ENCODE measurements at places on chromosomes 13 and 19.

DNA sequence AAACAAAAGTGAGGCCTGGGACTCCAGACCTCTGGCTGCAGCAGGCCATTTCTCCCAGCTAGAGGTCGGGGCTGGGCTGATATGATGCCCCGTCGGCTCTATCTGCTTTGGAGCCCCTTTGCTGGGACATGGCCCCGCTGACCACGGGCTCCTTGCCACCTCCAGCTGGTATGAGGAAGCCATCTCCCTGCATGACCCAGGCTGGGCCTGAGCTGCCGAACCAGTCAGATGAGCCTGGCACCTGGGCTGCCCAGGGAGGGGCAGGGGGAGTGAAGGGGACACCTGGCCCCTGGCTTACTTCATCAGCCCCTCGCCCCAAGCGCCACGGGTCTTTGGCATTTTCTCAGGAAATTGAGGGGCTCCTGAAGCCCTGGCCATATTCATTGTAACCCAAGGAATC is 7.8 kb downstream of the ZSWIM4 start:
- DNase-seq, result no peak

DNA sequence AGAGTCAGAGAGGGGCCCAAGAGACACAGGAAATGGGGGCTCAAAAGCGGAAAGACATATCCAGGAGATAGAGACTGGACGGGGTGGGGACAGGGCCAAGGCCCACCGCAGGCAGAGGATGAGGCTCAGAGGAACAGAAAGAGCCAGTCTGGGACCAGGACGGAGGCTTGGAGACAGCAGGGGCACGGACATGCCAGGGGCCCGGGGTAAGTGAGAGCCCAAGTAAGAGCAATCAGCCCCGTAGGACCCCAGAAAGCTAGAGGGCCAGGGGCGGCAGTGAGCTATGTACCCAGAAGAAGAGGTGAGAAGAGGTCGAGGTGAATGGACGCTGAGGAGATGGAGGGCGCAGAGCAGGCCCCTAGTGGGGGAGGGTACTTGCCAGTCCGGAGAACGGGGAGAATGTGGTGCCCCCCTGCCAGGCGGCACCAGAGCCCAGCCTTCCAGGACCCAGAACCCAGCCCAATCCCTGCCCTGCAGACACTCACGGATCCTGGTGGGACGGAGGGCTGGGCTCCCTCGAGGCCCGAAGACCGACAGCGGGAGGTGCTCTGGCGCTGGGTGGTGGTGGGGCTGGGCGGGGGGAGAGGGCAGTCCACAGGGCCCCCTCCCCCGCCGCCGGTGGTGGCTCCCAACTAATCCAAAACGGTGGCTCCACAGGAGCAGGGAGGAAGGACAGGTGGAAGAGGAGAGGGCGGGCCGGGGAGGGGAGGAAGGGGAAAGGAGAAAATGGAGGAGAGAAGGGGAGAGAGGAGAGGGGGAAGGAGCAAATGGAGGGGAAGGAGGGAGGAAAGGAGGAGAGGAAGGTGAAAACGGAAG is 1.0 kb downstream of the GRIK5 start:
- no peak for DNase-seq

DNA sequence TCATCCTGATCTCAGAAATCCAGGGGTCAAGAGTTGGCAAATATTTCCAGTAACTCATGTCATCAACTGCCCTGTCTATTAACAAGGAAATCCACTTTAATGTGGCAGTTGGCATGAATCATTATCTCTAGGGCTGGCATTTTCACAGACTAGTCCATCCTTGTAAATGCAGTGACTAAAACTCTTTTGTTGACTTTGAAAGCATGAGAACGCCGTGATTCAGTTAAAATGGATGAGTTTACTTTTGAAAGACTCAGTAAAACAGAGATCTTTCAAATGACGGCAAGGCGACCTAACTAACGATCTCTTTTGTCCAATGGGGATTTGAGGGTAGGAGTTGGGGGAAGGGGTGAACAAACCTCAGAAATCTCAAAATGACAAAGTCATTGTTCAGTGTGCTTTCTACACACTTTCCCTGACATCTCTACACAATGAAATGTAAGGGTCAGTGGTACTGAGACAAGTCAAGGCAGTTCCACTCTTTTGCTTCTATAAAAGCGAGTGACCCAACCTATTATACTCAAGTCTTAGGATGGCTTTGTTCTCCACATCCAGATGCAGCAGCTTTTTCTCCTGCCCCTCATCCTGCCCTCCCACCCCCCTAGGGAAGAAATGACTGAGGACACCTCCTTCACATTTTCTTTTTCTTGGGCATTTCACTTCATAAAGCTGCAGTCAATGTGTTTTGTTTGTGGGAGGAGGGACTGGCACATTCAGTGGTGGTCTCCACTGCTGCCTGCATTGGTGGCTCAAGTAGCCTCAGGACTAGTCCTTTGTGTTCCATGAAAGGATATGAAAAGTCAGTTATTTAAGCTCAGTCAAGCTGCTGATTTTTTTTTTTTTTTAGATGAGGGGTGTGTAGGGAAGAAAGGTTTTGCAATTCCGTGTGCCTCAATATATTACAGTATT is 200.5 kb downstream of the ABCC4 start:
- DNase-seq, result no peak

DNA sequence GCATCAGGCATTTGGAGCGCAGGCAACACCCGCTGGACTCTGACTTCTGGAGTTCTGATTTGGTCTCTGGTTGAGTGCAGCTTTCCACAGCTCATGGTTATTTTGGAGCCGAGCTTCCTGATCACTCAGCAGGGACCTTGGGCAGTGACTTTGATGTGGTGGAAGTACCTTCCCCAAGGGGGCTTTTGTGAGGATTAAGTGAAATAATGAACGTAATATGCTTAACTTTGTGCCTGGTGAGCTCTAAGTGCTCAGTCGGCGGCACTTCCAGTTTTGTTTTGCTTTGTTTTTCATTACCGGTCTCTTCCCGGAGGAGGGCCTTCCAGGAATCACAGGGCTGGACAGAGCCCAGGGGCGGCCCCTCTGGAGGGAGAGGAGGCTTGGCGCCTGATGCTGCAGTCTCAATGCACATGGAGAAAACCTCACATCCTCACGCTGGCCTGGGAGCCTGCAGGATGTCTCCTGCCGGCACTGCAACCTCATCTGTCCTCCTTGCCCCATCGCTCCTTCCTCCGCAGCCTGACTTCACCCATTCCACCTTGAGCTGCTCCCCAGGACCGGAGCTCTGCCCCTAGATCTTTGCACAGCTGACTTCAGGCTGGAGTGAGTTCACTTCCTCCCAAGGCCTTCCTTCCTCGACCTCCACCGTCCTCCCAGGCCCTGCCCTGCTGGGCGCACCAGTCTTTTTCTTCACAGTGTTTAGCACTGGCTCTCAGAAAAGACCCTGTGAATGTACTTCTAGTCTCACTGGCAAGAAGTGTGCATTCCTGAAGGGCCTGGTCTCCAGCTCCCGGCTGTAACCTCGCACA is 1.5 kb downstream of the PLEKHF1 start:
- no peak for DNase-seq

- DNase-seq, result no peak
Measured at GRCh38 chr13:33286128-33286527, 573 bp upstream of the STARD13 start.

Measured in renal cortex interstitium (tissue), 15 donors.